T-helper 17 cell (primary cell): ENCODE measurements at places on chromosomes 3 and 15.

DNA sequence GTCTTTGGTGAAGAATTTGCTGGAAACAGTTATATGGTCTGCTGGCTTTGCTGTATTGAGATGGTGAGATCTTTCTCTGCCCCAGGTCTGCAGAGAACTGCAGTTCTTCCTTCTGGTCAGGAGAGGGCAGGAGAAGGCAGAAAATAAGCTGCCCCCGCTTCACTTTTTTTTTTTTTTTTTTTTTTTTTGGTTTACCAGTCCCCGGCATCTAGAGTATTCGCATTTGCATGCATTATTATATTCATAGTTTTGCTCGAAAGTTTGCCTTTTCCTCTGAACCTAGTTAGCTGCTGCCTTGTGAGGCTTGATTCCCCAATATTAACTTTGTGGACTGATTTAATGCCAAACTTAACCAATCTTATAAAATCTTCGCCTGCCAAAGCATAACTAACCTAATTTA is 10.6 kb upstream of the PARL start:
- DNase-seq = no peak

GRCh38 chr15:98952381-98952803 is 55.2 kb downstream of the PGPEP1L start:
- DNase-seq = no peak

GRCh38 chr3:123394391-123395020 is 54.4 kb downstream of the ADCY5 start:
- no peak for DNase-seq

GRCh38 chr3:134885877-134886621 is 91.0 kb downstream of the EPHB1 start:
- DNase-seq = no peak

DNA sequence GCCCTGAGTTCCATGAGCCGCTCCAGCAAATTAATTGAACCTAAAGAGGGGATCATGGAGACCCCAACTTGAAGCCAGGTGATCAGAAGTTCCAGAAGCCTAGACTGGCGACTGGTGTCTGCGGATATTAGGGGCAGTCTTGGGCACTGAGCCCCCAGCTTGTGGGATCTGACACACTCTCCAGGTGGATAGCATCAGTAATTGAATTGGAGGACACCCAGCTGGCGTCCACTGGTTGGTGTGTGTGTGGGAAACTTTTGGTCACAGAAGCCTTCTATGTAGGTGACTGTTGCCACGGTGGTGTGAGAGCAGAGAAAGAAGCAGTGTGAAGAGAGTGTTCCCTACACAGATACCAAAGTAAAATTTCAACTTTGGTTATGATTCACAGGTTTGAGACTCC is 106.0 kb upstream of the ADPGK start:
- no peak for DNase-seq

DNA sequence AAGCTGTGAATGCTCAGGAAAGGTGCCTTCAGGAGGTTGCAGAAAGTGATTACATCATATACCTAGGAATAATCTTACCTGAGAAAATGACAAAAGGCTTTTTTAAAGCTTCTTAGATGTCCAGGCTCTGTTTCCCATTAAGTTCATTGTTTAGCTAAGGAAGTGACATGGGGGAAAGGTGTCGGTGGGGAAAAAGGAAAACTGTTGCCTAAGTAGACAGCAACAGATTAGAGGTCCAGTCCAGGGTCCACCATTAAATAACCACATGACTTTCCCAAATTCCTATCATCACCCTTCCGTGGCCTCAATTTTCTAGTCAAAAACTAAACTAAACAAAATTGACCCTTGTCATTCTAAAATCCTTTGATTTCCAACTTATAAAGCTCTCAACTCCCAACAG is 4.3 kb downstream of the WWTR1 start:
- DNase-seq = no peak

GRCh38 chr3:138493804-138494606 is 59.6 kb downstream of the ESYT3 start:
- DNase-seq = no peak

- DNase-seq = no peak
Measured at GRCh38 chr3:156416846-156417558, 137.9 kb downstream of the SSR3 start.

DNA sequence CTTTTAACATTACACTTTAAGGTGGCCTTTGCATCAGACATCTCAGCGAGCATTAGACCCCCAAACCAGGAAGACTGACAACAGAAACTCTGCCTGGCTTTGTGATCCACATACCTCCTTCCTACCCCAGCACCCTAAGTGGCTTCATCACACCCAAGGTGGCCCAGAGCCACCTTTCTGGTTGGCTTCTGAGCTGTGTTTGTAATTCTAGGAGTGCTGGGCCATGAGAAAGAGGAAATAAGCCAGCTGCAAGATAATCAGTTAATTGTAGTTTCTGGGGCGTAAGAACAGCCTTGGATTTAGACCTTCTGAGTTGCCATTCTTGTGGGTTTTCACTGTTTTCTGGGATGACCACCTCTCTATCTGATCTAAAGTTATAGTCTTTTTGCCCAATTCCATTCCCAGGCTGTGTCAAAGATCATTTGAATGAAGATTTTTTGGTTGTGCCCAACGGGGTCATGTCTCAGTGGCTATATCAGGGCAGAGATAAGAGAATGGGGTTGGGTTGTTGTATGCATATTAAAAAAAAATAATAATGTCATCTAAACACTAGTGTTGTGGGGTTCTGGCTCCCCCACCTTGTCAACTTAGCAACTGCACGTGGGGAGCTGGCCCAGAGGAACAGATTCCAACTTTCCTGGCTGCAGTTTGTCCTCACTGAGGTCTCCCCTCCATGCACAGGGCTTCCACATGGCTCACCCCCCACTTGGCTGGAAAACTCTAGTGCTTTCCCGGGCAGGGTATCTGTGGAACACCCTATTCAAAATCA is 234.8 kb upstream of the WNT5A start:
- DNase-seq = no peak

DNA sequence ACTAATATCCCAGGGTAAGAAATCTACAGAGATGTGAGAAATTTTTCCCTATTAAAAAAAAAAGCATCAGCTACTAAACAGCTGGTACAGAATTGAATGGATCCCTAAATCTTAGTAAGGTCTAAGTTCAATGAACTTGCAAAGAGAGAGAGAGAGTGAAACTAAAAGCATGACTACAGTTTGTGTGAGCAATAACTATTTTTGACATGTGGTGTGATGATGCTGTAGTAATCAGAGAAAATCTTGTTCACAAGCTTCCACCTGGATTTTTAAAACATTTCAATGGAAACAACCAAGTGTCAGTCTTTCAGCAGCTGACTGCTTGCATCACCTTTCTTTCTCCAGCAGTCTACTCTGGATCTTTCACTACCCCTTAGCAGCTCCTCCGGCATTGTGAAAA is 45.2 kb upstream of the ABI3BP start:
- no peak for DNase-seq

DNA sequence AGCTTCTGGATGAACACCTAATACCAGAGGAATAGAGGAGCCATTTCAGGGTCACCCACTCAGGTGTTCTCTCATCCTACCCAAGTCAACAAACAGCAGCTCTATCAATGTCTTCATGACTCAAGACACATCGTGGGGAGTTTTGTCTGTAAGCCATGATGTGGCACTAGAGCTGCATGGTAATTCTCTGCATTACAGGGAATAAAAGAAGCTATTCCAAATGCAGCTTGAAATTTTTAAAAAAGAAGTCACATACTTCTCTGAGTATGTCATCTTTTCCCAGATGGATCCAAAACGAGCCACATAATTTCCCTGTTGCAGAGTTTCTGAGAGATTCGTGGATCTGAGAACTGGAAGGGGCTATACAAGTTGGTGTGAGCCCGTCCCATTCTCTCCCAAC is 6.1 kb upstream of the THSD4 start:
- DNase-seq = no peak

GRCh38 chr15:40388941-40389823 is 6.7 kb downstream of the KNSTRN start:
- no peak for DNase-seq

GRCh38 chr15:99704444-99704838 is 28.8 kb downstream of the LYSMD4 start:
- DNase-seq = no peak

GRCh38 chr3:107855710-107856109 is 235.1 kb downstream of the CD47 start:
- DNase-seq = no peak

GRCh38 chr15:50879016-50879617 is 29.4 kb upstream of the AP4E1 start:
- DNase-seq = no peak

DNA sequence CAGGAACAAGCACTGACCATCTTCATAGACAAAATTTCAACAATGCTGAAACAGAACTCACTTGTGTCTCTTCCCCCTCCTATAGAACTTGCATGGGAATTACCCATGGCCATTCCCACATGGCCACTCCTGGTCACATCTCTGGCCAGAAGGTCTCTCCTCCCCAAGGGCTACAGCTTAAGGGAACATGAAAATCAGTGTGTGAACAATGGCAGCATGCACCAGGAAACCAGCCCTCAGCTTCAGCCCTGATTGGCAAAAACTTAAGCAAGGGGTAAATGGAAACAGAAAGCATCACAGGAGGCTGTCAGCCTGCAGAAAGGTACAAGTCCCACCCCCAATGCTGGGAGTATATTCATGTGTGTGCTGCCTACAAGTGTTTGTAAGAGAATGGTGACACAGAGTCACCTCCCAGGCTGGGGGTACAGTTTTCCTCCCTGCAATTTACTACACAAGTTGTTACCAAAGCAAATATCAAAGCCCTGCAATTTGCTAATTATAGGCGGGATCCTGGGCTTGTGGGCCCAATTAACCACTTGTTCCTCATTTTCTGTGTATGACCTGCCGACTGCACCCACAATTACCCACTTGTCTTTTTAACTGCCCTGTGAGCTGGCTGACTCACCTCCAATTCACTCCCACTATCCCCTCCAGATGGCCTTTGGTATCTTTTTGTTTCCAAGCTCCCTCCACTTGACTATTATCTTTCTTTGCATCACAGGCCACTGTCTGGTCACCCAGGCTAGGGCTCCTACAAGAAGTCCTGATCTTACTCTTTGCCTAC is 84.4 kb upstream of the HES1 start:
- no peak for DNase-seq

DNA sequence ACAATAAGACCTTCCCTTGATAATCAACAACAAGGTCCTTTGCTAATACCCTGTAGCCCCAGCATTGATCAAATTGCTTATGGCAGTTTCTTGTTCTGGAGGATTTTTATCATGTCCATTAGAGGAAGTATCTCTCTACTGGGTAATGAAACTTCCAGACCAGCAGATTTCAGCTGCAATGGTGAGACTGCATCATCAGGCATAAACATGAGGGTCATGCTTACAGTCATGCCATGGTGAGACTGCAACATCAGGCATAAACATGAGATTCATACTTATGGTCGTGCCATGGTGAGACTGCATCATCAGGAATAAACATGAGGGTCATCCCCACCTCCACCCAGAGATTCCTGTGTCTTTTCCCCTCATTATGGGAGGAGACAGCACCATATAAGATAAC is 129.0 kb upstream of the LIPC start:
- no peak for DNase-seq

GRCh38 chr3:139745831-139746230 is 68.1 kb upstream of the NMNAT3 start:
- no peak for DNase-seq

- DNase-seq = no peak
Measured at GRCh38 chr3:81823882-81824395, 62.5 kb upstream of the GBE1 start.

- DNase-seq = no peak
Measured at GRCh38 chr3:159029306-159030026, 227.6 kb downstream of the MFSD1 start.

DNA sequence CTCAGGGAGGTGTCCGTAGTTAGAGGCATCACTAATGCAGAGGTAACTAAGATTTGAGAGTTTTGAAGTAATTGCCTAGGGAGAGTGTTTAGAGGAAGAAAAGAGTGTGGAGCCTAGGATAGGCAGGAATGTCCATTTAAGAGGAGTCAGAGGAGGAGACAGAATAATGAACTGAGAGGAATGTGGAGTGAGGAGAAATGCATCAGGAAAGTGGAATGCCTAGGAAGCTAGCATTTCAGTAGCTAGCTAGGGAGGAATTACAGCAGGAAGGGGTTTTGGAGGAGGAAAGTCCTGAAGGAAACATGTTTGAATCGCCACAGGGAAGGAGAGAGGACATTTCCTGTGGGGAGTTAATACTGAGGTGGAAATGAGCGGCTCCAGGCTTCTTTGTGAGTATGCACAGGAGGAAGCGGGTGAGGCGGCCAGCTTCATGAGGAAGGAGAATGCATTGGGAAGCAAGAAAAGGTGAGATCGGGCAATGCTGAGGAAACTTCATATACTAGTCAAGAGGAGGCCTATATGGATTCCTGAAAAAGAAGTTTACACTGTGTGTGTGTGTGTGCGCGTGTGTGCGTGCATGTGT is 154.3 kb downstream of the TMEM108 start:
- no peak for DNase-seq

DNA sequence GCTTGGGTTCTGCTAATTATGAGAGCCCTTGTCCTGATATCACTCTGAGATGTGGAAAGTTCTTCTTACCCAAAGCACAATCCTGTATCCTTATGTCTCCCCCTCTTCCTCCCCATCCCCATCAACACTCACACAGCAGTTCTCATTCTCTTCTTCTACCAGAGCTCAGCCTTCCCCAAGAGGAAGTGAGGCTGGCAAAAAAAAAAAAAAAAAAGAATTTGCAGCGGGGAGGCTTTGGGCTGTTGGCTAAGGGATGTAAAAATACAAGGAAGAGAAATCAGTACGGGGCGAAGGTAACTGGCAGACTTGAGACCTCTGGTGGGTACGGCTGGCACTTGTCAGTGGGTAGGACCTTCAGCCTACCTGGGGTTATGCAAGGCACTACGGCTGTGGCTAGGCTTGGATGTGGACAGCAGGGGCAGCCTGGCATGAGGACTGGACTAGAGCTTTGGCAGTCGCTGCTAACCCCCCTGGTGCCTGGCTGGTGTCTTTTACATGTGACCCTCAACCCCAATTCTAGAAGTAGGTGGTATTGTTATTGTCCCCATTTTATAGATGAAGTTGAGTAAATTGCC is 5.4 kb downstream of the VIPR1 start:
- no peak for DNase-seq

- DNase-seq = no peak
Measured at GRCh38 chr3:38207254-38208003, 42.1 kb downstream of the OXSR1 start.

- no peak for DNase-seq
Measured at GRCh38 chr15:28191832-28192231, 92.7 kb upstream of the OCA2 start.

DNA sequence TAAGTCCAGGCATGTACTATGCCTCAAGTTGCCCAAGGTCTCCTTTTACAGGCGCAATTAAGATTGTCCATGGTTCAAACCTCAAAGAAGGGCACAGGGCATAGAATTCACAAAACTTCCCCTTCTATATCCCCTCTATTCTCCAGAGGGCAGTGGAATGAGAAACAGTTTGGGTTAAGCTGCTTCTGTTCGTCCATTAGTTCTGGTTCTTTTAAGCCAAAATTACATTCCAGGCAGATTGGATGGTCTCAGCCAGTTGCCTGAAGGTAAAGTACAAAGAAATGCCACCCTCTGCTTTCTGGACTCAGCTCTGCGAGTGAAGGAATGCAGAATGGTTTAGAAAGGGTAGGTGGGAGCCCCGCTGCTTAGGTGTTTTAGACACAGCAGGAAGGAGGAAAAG is 200.7 kb downstream of the GREM1 start:
- no peak for DNase-seq

GRCh38 chr3:100873611-100874010 is 119.6 kb downstream of the ABI3BP start:
- DNase-seq = no peak
